ENCODE measurements at places on chromosomes 6 and 20. TPM values are rescaled to one million over a fixed set of nuclear protein-coding genes. Genes with fewer than 3 reads are reported as not detected.
A peak's percentile ranks its signal among the peaks of the same experiment; 100 is the strongest.

DNA sequence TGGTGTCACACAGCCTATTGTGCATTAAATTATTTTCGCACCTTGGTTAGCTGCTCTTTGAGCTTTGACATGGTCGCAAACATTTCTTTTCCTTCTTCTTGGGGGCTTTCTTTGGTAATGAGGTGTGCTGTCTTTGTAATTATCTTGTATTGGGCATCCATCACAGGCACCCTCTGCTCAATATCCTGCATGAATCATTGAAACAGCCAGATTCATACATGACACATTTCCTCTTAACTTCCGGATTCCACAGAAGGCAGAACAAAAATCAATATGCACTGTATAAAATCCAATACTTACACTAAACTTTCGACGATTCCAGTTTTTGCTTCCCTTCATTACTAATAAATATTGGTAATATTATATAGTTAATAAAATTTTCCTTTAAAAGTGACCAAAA is 175.6 kb downstream of the SYNE1 start:
- DNase-seq = no peak
- H3K27me3 ChIP-seq = peaks cover 2% of the 10 kb centered on the region
- no peaks in the 10 kb centered on the region for H3K36me3 ChIP-seq

GRCh38 chr6:39594285-39594684 is 130.9 kb downstream of the KIF6 start:
- no peaks in the 10 kb centered on the region for H3K4me1 ChIP-seq
- H3K36me3 ChIP-seq = no peaks in the 10 kb centered on the region
- H3K4me3 ChIP-seq = no peak overlapping the region

DNA sequence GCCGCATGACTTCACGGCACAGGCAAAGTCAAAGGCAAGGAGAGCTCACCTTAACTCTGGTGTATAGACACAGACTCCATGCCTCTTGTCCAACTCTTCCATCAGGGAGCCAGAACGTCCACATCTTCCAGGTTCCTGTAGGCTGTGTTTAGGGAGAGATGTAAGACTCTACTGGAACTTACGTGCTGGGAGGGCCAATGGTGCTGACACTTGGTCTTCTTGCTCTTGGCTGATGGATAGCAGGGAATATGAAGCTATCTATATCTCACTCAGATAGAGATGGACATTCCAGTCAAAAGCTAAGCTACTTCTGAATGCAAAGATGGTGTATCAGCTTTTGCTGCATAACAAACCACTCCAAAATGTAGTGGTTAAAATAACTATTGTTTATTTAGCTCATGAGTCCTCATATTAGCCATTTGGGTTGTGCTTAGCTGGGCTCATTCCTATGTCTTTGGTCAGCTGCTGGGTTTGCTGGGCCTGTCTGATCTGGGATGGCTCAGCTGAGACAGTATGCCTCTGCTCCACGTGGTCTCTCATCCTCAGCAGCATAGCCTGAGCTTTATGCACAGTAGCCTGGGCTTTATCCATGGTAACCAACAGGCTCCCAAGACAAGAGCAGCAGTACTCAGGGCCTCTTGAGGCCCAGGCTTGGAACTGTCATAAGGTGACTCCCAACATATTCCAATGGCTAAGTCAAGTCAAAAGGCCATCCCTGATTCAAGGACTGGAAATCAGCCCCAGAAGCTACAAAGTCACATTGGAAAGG is 111.6 kb downstream of the SNX5 start:
- H3K27ac ChIP-seq = peak overlapping the region; percentile 74
- peaks cover 2% of the 10 kb centered on the region for H3K27me3 ChIP-seq
- peak overlapping the region; percentile 32 for H3K4me3 ChIP-seq
- DNase-seq = no peak
- H3K4me1 ChIP-seq = peaks cover 78% of the 10 kb centered on the region
- H3K36me3 ChIP-seq = no peaks in the 10 kb centered on the region

- H3K4me3 ChIP-seq = no peak overlapping the region
- no peak overlapping the region for H3K27ac ChIP-seq
Observed at GRCh38 chr6:164105705-164106104, 691.2 kb downstream of the QKI start.

GRCh38 chr6:100300221-100300736 is 164.4 kb downstream of the SIM1 start:
- peaks cover 3% of the 10 kb centered on the region for H3K27me3 ChIP-seq
- H3K36me3 ChIP-seq = no peaks in the 10 kb centered on the region
- H3K4me3 ChIP-seq = no peak overlapping the region

STMND1 gene
- total RNA-seq = not detected

GRCh38 chr6:151224076-151224475 is 15.7 kb upstream of the AKAP12 start:
- no peaks in the 10 kb centered on the region for H3K36me3 ChIP-seq
- H3K4me1 ChIP-seq = no peaks in the 10 kb centered on the region
- no peaks in the 10 kb centered on the region for H3K27me3 ChIP-seq

DNA sequence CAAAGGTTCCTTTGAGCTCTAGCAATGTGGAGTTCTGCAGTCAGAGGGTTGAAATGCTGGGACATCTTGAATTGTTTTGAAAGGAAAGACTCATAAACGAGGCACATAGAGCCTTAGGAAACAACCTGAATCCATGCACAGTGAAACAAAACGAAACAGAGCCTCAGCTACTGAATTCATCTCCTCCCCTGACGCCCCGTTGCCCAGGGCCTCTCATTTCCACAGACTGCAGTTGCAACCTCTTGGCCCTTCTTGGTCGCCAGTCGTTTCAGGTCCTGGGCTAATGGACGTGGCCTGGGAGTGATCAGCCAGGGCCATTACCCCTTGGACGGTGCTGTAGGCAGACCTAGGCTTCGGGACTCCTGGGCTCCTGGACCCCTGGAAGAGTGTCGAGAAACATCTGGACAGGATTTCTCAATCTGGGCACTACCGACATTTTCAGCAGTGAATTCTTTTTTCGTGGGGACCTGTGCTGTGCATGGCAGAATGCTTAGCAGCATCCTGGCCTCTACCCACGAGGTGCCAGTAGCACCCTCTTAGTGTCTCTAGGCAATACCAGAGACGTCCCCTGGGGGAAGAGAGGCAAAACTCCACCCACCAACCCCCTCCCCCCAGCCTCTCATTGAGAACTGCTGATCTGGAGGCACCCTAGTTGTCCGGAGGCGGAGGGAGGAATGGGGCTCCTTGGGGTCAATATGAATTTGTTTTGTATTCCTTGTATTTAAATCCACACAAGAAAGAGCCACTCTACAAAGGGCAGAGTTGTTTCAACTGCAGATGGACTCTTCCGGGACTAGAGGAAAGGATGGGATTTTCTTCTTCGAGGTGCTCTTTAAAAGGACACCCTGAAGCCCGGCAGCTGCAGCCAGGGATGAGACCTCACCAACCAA is 50.2 kb downstream of the TMEM242 start:
- peaks cover 9% of the 10 kb centered on the region for H3K4me1 ChIP-seq
- DNase-seq = peak; percentile 21
- H3K36me3 ChIP-seq = no peaks in the 10 kb centered on the region
- no peaks in the 10 kb centered on the region for H3K27me3 ChIP-seq
- H3K4me3 ChIP-seq = peak overlapping the region; percentile 94
- peak overlapping the region; percentile 96 for H3K27ac ChIP-seq

SLC24A3 gene
- 0.07 TPM for total RNA-seq

WFDC10B gene
- total RNA-seq = not detected

- no peak overlapping the region for H3K27ac ChIP-seq
- DNase-seq = no peak
- no peaks in the 10 kb centered on the region for H3K36me3 ChIP-seq
- no peaks in the 10 kb centered on the region for H3K4me1 ChIP-seq
- H3K4me3 ChIP-seq = no peak overlapping the region
Observed at GRCh38 chr6:52253494-52253893, 9.2 kb upstream of the IL17F start.

LAMA5 gene
- 19.8 TPM for total RNA-seq

- no peak overlapping the region for H3K27ac ChIP-seq
- no peak overlapping the region for H3K4me3 ChIP-seq
- H3K27me3 ChIP-seq = peaks cover 3% of the 10 kb centered on the region
- DNase-seq = no peak
- no peaks in the 10 kb centered on the region for H3K36me3 ChIP-seq
Observed at GRCh38 chr20:22601361-22602141, 17.2 kb upstream of the FOXA2 start.

GRCh38 chr20:51431321-51431720 is 111.2 kb downstream of the NFATC2 start:
- no peak overlapping the region for H3K4me3 ChIP-seq
- H3K36me3 ChIP-seq = peaks cover 86% of the 10 kb centered on the region
- no peak for DNase-seq
- H3K4me1 ChIP-seq = peaks cover 25% of the 10 kb centered on the region
- no peaks in the 10 kb centered on the region for H3K27me3 ChIP-seq

DNA sequence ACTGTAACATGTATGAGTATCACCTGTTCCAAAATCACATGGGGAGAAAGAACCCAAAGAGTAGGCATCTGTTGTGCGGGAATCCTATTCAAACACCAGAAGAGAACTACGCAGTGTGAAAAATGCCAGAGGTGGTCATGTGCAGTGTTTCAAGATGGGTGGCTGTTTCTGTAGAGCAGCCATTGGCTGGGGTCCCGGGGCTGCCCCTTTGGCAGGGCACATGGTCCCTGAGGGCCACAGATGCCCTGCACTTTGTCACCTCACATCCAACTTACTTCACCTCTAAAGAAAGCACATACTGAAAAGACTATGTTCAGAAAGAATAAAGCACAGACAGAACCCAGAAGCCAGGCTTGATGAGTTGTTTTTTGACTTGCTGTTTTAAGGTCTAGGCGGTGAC is 12.3 kb downstream of the MTCH1 start:
- H3K27me3 ChIP-seq = no peaks in the 10 kb centered on the region
- H3K4me3 ChIP-seq = no peak overlapping the region
- peaks cover 5% of the 10 kb centered on the region for H3K4me1 ChIP-seq
- no peak overlapping the region for H3K27ac ChIP-seq

OPN5 gene
- not detected for total RNA-seq

DNA sequence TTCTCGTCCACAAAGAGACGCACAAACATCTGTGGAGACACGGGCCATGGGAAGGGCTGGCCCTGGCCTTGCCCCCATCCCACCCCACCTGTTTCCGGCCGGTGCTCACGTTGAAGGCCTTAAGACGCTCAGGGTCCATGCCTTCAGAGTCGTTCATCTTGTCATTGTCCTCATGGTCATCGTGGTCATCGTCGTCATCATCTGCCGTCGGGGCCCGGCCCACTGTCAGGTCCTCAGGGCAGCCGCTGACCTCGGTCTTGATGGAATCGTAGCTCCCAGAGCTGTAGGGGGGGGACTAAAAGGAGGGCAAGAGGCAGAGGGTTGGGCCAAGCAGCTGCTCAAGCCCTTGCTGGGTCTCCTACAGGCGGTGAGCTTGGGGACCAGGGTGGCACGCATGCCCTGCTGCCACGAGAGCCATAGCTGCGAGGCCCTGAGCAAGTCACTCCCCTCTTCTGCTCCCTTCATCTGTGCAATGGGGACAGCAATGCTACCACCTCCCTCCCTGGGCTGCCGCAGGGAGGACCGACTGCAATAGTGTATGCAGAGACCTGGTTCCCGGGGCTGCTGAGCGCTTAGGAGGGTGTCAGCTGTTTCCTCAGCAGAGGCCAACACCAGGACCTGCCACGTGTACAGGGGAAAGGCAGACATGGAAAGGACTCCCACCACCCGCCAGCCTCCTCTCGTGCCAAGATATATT is 95.5 kb downstream of the ASXL1 start:
- no peak overlapping the region for H3K4me3 ChIP-seq
- no peak overlapping the region for H3K27ac ChIP-seq

OR12D3 gene
- not detected for total RNA-seq

DNA sequence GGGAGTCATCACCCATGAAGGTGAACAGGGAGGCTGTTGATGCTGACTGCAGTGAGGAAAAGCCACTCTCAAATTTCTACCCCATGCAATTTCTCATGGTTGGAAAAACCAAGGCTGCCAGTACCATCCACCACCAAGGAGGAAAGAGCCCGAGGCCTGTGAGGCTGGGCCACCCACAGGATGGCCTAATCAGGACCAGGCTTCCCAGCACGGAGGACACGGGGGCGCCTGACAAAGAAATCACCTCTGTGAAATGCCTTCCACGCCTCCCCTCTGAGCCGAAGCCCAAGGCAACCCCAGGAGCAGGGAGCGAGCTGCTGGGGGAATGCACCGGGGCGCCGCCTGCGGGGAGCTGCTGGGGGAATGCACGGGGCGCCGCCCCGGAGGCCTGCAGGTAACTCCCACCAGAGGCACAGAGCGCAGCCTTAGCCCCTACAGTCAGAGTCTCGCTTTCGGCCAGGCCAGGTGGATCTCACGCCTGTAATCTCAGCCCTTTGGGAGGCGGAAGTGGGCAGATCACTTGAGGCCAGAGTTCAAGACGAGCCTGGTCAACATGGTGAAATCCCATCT is 26.9 kb downstream of the FOXF2 start:
- H3K4me1 ChIP-seq = no peaks in the 10 kb centered on the region
- H3K27ac ChIP-seq = no peak overlapping the region
- no peak overlapping the region for H3K4me3 ChIP-seq
- no peak for DNase-seq
- H3K36me3 ChIP-seq = no peaks in the 10 kb centered on the region
